DMS53 (cell line): ENCODE measurements at places on chromosomes 6 and 20.

GRCh38 chr20:10171864-10172751, 46.5 kb upstream of the SNAP25 start:
- DNase-seq: peak; percentile 96

GRCh38 chr6:73073238-73073637, 152.1 kb downstream of the KHDC1L start:
- peak; percentile 76 for DNase-seq

GRCh38 chr6:157236040-157236725, 87.1 kb downstream of the TMEM242 start:
- peak; percentile 71 for DNase-seq

DNA sequence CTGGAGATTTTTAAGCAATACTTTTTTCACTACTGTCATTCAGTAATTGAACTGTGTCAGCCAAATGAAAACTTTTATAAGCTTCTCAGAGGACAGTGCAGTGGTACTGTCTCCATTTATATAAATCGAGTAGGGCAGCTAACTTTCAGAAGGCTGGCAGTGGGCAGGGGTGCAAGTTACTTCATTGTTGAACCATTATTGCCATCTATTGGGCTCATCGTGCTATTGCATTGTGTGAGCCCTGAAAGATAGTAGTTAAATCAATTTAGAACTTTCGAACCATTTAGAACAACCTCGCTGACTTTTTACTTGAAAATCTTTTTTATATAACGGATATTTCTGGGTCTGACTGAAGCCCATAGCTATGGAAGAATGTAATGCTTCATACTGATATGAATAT, 347.8 kb upstream of the PLCB4 start:
- peak; percentile 78 for DNase-seq

- DNase-seq: peak; percentile 11
These were observed 2.8 kb downstream of the ADNP start for GRCh38 chr20:50928469-50928868.

DNA sequence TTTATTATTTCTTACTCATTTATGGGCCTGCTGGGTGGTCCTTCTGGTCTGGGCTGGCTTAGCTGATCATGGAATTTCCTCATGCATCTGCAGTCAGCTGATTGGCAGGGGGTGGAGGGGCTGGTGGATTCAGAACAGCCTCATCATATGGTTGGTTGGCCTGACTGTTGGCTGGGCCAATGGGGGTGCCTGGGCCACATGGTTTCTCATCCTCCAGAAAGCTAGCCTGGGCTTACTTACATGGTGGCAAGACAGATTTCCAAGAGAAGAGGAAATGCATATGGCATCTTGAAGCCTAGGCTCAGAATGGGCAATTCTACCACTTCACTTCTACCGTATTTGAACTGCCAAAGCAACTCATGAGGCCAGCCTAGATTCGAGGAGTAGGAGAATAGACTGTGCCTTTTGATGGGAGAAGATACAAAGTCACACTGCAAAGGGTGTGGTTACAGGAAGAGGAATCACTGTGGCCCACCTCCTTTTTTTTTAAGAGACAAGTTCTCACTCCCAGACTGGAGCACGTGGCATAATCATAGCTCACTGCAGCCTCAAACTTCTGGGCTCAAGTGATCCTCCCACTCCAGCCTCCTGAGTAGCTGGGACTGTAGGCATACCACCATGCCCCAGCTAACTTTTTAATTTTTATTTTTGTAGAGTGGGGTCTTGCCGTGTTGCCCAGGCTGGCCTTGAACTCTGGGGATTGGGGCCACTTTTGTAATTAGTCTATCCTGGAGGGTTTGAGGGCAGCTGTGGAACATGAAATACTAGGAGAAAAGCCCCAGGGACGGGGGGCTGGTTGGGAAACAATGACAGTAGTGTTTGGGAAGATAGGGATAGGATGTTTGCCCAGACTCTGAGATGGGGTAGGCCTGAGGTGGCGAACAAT, 47.6 kb upstream of the RNF24 start:
- DNase-seq: no peak

DNA sequence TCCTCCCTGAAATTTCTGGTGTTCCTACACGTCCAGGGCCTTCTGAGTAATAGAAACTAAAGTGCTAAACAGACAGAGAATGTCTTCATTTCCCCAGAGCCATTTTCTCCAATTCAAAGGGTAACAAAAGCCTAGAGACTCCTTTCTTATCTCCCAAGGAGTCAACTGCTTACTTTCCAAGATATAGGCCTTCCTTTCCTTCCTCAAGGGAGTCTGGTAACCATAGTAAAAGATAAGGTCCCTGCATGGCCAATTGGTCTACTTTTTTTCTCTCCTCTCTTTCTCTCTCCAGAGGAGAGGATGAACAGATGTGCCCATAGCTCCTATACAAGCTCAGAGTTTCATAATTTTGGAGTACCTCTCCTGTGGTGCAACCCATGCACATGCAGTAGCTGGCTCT, 185.7 kb downstream of the ASCC3 start:
- no peak for DNase-seq

- DNase-seq: peak; percentile 67
These were observed 32.0 kb downstream of the ATXN1 start for GRCh38 chr6:16729183-16729691.

DNA sequence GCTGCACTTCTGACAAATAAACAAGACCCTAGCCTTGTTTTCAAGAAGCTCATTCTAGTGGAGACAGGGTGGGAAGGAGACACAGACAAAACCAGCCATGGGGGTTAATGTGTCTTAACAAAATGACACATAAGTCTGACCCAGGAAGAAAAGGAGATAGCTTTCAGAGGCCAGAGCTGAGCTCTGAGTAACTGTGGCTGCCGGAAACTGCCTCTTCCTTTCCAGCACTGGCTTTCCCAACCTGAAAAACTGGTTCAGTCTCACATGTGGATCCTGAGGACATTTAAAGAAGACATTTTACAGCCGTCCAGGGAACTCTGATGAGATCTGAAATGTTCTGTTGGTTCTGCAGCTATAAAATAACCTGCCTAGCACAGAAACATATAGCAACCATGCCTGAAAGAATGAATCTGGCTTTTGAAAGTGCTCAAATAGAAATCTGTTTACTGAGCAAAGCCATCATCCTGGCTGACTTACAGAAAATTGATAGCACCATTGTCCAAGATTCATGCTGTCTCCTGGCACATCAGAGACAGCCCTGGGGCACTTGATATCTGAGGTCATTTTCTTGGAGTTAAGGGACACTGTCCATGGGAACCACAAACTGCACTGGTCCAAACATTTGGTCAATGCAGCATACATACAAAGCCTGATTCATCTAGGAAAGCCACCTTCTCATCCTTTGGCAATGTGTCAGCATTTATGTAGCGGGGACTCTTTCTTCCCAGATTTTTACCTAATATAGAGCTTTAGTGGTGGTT, 83.2 kb upstream of the PAX1 start:
- peak; percentile 17 for DNase-seq

DNA sequence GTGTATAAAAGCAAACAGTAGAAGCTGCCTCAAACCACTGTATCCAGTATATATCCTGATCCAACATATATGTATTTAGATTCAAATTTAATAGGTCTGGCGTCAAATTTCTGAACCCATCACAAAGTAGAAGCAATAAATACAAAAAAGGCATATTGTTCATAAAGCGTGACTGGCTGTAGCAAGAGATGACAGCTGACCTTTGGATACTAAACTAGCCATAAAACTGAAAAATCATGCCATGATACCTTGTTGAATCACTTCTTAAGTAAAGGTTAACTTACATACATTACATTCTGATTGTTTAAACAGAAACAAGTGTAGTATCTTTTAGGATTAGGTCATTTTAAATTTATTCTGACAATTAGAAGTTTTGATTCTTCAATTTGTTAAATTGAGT, 372.0 kb upstream of the FLRT3 start:
- peak; percentile 13 for DNase-seq

GRCh38 chr6:127022302-127022701, 96.2 kb upstream of the RSPO3 start:
- peak; percentile 83 for DNase-seq

- no peak for DNase-seq
These were observed 36.8 kb upstream of the IRF4 start for GRCh38 chr6:354631-355280.

GRCh38 chr20:825710-826421, 7.6 kb upstream of the FAM110A start:
- no peak for DNase-seq

GRCh38 chr6:54255886-54256285, 52.4 kb upstream of the TINAG start:
- DNase-seq: peak; percentile 13

GRCh38 chr6:10655508-10656055, 38.8 kb downstream of the C6orf52 start:
- no peak for DNase-seq

DNA sequence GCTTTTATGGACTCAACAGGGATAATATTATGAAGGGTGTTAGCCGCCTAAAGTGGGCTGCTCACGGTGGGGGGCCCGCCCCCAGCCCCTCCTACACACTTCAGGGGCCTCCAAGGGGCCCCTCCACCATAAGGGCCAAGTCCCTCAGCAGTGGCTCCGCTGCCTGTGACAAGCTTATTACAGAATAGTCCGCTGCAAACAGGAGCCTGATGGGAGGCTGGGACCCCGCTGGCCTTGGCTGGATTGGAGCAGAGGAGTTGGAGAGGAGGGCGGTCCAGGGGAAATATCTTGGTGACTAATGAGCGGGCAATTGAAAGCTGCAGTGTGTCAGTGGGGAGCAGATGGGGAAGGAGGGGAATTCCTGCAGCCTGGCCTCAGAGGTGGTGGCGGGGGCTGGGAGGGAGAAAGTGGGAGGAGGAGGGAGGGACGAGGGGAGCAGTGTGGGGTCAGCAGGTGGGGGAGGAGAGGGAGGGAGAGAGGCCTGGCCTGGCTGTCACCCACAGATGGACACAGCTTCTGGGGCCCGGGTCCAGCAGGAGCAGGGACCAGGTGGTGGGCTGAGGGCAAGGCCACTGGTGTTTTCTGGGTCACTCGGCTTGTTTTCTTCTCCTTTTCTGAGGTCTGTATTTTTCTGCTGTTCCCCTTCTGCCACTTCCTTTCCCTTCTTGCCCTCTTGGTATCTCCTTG, 57.6 kb upstream of the FOXP4 start:
- DNase-seq: no peak

DNA sequence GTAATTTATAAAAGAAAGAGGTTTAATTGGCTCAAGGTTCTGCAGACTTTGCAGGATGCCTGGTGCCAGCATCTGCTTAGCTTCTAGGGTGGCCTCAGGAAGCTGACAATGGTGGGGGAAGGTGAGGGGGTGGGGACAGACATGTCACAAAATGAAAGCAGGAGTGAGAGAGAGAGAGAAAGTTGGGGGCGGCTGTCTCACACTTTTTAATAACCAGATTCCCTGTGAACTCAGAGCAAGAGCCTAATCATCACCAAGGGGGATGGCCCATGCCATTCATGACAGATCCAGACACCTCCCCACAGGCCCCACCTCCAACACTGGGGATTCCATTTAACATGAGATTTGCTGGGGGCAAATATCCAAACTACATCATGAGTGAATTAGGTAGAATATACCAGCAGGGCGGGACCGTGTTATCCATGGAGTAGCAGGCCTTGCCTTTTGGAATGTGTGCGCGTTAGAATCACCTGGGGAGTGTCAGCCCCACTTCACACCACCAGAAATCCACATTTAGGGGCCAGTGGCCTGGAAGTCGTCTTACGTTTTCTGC, 258.8 kb downstream of the CDH4 start:
- DNase-seq: no peak

- DNase-seq: no peak
These were observed 3.8 kb upstream of the NAPB start for GRCh38 chr20:23425129-23425528.

DNA sequence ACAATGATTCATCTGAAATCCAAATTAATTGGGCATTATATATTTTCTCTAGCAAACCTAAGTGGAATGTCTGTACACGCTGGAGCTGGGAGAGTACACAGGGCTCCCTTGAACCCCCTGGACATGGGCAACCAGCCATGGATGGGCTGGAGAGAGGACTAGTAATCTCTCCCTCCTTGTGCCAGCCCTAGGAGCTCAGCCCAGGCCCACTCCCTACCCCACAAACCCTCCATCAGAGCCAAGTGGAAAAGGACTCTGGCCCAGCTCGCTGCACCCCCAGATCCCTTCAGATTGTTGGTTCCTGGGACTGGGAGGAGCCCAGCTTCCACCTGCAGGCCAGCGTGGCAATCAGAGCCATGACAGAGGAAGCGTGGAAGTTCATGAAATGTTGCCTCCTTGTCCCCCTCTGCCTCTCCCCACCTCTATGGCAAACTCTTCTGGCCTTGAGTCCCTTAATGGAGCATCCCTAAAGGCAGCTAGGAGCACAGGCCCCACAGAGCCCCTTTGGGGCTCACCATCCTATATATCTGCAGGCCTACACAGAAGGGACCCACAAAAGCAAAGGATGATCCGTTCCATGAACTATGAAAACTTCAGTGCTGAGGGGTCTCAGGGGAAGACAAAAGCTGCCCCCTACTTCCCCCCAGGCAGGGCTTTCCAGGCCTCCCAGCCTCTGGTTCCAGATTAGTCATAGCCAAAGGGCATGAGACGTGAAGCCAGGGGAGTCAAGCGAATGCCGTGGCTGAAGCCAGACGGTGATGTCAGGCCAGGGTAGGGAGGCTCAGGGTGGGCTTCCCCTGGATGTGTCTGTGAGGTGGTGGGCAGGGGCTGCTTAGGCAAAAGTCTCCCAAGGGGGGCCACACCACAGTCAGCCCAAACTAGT, 126.4 kb upstream of the MAFB start:
- no peak for DNase-seq

DNA sequence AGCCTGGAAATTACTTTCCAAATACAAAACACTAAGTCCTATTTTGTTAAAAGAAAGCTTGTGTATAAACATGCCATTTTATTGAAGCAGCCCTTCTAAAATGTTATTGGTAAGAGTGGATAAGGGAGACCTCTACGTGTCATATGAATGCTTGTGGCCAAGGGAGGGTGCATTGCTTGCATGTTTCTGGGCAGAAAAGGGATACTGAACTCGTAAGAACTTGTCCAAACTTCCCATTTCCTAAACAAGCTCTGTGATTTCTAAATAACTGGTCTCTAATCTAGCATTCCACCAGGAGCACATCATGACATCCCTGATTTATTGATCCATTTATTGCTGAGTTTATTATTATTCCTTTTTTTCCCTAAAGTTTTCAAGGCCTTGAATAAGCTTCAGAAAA, 474.1 kb downstream of the CD109 start:
- DNase-seq: no peak

GRCh38 chr20:63032026-63032800, 25.4 kb upstream of the BHLHE23 start:
- DNase-seq: no peak

- DNase-seq: no peak
These were observed 36.4 kb downstream of the ANKRD60 start for GRCh38 chr20:58192065-58192464.

- DNase-seq: peak; percentile 5
These were observed 404.1 kb downstream of the FOXA2 start for GRCh38 chr20:22180244-22180643.

- DNase-seq: no peak
These were observed 64.6 kb upstream of the ELOVL5 start for GRCh38 chr6:53413326-53413725.

- DNase-seq: no peak
These were observed 183.9 kb downstream of the DLL1 start for GRCh38 chr6:170106906-170107525.

GRCh38 chr6:147078602-147079001, 125.6 kb upstream of the STXBP5 start:
- peak; percentile 32 for DNase-seq

GRCh38 chr6:111692327-111693164, 86.9 kb upstream of the TRAF3IP2 start:
- peak; percentile 24 for DNase-seq

- DNase-seq: no peak
These were observed 13.0 kb downstream of the ZHX3 start for GRCh38 chr20:41304424-41305079.

GRCh38 chr20:64240243-64241015, 15.1 kb upstream of the PCMTD2 start:
- no peak for DNase-seq
